Left ventricle myocardium superior (tissue), 1 donor: ENCODE measurements at places on chromosomes 12 and 14. TPM values are rescaled to one million over a fixed set of nuclear protein-coding genes. Genes with fewer than 3 reads are reported as not detected.

Gene EPYC
- not detected for total RNA-seq

Gene IL31
- total RNA-seq: not detected

Gene AQP6
- not detected for total RNA-seq

Gene IL23A
- total RNA-seq: not detected

GRCh38 chr12:53042607-53043454 is 7.0 kb upstream of the TNS2 start:
- no peak for DNase-seq

- DNase-seq: peak; percentile 78
Observed at GRCh38 chr12:124551268-124552144, 15.9 kb downstream of the NCOR2 start.

GRCh38 chr12:156945-157344 is 57.0 kb downstream of the SLC6A12 start:
- no peak for DNase-seq
